NCI-H1694 treated with DMSO at 0.1 percent for 48 hours (cell line): ENCODE measurements at places on chromosomes 4 and X.

DNA sequence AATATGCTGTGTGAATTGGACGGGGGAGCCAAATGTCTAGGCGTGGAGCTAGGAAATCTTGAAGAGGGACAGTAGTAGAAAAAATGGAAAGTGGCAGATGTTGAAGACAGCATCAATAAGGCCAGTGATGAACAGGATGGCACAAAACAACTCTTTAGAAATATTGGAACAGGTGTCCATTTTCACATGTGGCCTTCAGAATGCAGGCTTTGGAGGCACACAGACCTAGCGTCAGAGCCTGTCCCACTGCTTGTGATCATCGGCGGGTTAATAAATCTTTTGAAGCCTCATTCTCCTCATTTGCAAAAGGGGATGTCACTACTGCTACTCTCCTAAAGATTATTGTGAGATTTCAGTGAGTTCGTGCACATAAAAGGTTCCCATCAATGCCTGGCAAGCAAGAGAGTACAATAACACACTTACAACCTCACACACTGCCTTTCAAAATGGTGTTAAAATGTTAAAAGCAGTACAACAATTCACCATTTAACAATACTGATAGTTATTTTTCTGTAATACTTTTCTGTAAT, 2.4 kb downstream of the PDLIM3 start:
- DNase-seq, result no peak

DNA sequence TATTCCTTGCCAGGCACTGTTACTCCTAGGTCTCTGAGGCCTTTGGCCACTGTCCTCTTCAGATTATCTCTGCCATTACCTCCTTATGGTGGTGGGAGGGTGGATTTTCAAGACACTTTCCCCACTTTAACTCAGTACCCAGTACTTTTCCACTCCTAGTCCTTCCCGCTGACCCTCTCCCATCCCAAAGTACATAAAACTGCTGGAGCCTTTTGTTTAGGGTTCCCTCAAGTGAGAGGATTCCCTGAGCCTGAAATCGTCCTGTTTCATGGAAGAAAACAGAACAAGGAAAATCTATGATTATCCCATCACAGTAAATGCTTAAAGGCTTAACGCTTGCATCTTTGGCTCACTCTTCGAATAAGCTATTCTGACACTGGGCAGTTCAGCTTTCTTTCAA, 1742.5 kb upstream of the ADGRL3 start:
- DNase-seq, result no peak

GRCh38 chrX:151879856-151880255, 32.8 kb upstream of the MAGEA4 start:
- DNase-seq, result no peak

DNA sequence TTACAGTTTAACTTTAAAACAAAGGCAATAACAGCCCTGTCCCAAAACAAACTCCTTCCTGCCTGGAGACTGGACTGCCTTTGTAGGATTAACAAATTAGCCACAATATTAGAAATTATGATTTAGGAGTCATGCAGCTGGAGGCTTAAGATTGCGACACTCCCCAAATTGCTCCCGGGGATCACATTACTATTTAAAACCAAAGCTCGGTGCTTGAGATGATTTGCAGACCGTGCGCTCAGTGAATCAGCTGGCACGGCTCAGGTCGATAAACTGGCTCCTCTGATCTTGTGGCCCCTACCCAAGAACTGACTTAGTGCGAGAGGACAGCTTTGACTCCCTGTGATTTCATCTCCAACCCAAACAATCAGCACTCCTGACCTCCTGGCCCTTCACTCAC, 829.3 kb downstream of the NLGN4X start:
- DNase-seq, result no peak

GRCh38 chr4:24262616-24263015, 321.7 kb downstream of the DHX15 start:
- DNase-seq, result no peak

- no peak for DNase-seq
Measured at GRCh38 chrX:20224814-20225487, 41.8 kb downstream of the RPS6KA3 start.

DNA sequence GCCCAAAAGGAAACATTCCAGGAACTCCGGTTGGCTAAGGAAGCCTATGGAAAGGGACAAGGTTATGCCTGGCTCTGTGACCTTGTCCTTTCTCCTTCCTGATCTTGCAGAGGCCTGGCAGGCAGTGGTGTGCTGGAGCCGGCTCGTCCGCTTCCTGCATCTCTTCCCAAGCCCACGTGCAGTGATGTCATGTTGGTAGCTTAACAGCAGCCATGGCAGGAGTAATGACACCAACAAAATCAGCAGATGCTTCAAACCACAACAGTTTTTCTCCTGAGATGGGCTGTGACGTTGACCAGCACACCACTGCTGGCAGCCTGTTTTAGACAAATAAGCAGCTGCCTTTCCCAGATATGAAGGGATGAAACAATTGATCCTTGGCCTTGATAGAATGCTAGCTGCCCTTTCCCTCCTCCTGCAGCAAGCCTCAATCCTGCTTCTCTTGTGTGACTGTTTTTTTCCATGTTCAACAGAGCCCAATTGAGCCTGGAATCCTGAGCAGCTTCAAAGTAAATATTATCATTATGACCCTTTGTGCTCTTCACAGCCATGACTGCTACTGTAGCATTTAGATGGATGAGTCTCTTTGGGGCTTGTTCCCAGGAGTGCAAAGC, 23.4 kb downstream of the SEPTIN6 start:
- no peak for DNase-seq

- DNase-seq, result no peak
Measured at GRCh38 chr4:21858971-21859370, 89.6 kb downstream of the KCNIP4 start.

DNA sequence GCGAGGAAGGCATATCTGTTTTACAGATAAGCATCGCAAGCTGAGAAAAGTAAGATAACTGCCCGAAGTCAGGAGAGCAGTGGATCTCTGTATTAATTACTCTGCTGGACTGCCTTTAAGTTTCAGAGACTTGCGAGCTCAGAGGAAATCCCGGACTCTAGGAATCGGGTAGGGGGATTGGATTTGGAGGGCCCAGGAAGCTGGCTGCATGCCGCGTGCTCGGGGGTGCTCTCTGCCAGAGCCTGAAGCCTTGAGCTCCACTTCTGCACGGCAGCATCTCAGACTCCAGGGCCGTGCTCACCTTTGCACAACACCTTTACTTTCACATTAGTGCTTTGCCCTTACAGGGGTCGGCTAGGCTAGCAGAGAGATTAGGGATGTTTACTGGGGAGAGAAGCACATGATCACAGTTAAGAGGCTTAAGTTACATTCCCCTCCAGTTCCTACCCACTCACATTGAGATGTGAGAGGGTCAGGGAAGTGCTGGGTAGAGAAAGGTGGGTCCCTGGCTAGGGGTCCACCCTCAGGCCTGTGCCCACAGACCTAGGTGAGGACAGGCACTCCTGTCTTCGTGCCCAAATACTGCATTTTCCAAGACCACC, 57.0 kb downstream of the TRIML1 start:
- no peak for DNase-seq

- no peak for DNase-seq
Measured at GRCh38 chr4:86955888-86956451, 21.2 kb downstream of the AFF1 start.

DNA sequence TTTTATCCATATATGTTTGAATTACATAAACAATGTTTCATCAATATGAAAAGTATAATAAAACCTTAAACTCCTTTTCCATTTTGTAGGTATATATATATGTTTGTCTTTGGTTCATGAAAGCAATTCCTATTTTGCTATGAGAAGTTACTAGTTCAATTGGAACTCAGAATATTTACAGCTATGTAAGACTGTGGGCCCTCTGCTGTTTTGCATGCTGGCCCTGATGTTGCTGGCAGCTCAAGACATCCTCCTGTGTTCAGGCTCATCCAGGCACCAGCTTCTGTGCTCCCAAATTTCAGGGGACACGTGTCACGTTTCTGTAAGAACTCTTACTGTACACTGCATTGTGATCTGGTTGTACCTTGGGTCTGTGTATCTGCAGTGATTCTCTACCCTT, 38.7 kb upstream of the OTUD4 start:
- no peak for DNase-seq

GRCh38 chr4:43380093-43380492, 487.6 kb downstream of the GRXCR1 start:
- no peak for DNase-seq

DNA sequence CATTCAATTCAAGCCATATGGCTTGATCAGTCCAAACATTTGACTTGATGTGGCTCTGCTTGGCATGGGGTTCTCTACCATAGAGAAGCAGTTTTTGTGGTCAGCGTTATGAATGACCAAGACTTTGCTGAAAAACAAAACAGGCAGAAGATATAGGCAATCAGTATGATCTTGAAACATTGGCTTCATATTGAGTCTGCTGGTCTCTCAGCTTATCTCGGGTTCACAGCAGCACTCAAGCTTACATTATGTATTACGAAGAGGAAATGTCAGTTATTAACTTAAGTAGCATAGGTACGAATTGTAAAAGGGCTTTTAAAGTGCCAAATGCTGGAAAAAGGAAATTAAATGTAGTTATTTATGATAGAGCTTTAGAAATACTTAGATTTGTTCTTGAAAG, 99.0 kb downstream of the AFF2 start:
- no peak for DNase-seq

GRCh38 chr4:113050371-113050755, 910 bp downstream of the ANK2 start:
- no peak for DNase-seq

- DNase-seq, result no peak
Measured at GRCh38 chrX:120617996-120618630, 11.7 kb downstream of the C1GALT1C1 start.

- DNase-seq, result no peak
Measured at GRCh38 chr4:154506253-154506652, 14.7 kb upstream of the DCHS2 start.

GRCh38 chrX:103356130-103356798, at the start of gene TCEAL9:
TSS of gene TCEAL9 (plus strand) at chrX:103356506. CDS start at chrX:103357685, 1,179 bp downstream.
- peak; percentile 81 for DNase-seq

DNA sequence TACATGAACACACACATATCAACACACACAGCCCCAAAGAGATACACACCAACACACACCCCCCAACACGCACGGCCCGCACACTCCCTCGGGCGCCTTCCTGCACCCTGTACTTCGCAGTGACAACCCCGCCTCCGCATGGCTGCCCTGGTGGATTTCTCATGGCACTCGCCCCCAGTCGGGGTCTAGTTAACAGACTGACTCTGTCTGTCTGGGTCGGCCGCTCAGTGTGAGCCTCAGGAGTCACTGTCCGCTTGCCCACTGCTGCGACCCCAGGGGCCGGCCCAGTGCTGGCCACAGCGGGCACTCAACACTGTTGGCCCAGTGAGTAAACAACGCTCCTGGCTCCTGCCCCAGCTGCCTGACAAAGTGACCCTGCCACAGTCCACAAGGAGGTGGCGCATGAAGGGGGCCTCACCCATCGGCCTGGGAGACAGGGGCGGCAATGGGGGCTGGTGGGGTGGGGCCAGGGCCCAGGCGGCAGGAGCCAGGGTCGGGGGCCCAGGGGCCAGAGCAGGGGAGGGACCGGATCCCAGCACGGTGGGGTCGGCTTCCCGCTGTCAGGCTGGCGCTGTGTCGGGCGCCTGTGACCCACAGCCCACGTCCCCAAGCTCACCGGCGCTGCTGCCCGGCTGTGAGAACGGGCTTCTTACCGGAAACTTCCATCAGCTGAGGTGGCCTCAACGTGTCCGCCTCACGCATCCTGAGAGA, 40.2 kb upstream of the MAN2B2 start:
- no peak for DNase-seq

- DNase-seq, result no peak
Measured at GRCh38 chr4:7978907-7979651, 39.4 kb upstream of the AFAP1 start.

DNA sequence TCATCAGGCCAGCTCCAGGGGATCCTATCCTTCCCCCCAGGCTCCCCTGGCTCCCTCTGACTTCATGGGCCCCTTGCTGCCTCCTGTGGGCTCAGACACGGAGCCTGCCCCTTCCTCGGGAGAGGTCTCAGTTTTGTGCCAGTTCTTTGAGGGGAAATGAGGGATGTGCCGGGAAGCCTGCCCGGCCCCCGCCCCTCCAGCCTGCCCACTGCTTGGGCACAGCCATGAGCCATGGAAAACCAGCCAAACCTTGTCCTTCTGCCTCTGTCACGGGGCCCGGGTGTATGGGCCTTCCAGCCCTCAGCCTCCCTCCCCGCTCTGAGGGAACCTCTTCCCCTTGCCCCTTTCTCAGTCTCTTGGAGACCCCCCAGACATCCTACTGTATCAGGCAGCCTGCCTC, 6.8 kb downstream of the BGN start:
- DNase-seq, result no peak

GRCh38 chr4:28443801-28444412, 1583.3 kb downstream of the STIM2 start:
- no peak for DNase-seq

GRCh38 chrX:26672571-26672970, 456.6 kb downstream of the MAGEB5 start:
- DNase-seq, result no peak

DNA sequence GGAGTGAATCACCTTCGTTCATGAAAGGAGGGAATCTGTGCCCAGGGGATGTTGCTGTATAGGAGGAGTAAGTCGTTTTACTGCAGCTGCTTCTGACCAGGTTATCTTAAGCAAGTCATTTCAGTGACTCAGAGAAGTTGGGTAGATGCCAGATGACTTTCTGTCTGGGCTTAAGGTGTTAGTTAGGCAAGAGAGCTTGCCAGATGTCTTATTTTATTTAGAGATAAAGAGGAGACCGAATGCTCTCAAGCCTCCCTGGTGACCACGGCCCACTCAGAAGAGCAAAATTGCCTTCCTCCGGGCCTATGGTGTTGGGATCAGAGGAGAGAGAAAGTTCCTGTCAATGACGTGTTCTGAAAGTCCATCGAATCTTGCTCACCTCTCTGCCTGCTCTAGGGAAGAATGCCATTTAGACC, 16.3 kb upstream of the ZNF827 start:
- no peak for DNase-seq

GRCh38 chrX:40266490-40267333, 169.0 kb upstream of the BCOR start:
- peak; percentile 35 for DNase-seq

GRCh38 chr4:77148078-77148477, 8.9 kb upstream of the CCNG2 start:
- no peak for DNase-seq

DNA sequence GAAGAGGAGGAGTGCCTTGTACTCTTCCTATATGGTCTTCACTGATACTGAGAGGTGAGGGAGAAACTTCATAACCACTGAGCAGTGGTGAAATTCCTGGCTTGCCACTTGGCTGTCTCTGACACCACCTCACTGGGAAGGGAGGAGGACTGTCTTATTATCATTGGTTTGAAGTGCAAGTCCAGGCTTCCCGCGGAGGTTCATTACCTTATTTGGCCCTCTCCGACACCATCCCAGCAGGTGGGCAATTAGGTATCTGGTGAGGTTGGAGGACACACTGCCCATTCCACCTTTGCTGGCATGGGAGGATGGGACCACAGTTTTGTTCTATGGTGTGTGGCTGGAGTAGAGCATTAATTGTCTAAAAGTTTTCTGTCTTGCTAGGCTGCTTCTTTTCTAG, 206.1 kb downstream of the LHFPL1 start:
- no peak for DNase-seq

GRCh38 chr4:24917076-24917856, 4.4 kb upstream of the CCDC149 start:
- DNase-seq, result no peak

GRCh38 chrX:64850371-64851082, 125.7 kb downstream of the ZC4H2 start:
- no peak for DNase-seq
